ENCODE measurements at places on chromosomes 1 and 21.

- no peak for DNase-seq
Observed at GRCh38 chr1:174451408-174451807, 3.6 kb downstream of the GPR52 start.

- DNase-seq: peak; percentile 98
Observed at GRCh38 chr1:214990619-214991018, 91.9 kb upstream of the KCNK2 start.

DNA sequence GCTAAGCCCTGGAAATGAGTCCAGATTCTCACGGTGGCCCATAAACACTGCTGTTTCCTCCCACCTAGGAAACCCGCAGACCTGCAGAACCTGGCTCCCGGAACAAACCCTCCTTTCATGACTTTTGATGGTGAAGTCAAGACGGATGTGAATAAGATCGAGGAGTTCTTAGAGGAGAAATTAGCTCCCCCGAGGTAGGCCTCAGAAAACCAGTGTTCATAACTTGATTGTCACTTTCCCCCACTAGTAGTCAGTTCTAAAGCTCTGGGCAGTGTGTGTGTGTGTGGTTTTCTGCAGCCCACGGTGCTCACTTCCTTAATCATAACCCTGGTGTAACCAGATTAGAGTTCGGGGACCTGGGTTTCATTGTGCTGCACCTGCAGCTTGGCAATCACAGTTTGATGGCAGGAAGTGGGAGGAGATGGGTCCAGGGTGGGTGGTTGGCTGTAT is 39.1 kb downstream of the CLIC6 start:
- no peak for DNase-seq

DNA sequence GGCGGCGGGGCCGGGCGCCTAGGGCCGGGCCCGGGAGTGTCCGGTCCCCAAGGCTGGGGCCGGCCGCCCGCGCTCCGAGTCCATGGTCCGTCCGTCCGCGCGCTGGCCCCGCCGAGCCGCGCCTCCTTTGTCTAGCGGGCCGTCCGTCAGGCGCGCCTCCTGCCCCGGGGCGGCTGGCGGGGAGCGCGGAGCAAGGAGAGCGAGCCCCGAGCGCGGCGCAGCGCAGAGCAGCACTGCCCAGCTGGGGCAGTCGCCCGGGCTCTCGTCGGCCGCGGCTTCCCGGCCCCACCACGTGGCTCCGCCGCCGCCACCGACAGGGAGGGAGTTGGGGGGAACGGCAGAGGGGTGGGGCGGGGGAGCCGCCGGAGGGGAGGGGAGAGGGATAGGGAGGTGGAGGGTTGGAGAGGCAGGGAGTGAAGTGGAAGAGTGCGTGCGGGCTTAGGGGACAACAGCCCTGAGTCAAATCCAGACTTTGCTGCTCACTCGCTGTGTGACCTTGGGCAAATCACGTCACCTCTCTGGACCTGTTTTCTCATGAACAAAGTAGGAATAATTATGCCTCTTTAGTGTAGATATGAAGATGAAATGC is at the start of gene NKAIN1:
Gene NKAIN1, minus strand, starts transcription at position 235 of the 589 bp plus-strand sequence. CDS start 340 bp downstream, outside the sequence.
- DNase-seq: no peak

GRCh38 chr1:174700314-174700713 is 252.6 kb downstream of the GPR52 start:
- DNase-seq: no peak
